ENCODE measurements at places on chromosomes 11 and 22.

DNA sequence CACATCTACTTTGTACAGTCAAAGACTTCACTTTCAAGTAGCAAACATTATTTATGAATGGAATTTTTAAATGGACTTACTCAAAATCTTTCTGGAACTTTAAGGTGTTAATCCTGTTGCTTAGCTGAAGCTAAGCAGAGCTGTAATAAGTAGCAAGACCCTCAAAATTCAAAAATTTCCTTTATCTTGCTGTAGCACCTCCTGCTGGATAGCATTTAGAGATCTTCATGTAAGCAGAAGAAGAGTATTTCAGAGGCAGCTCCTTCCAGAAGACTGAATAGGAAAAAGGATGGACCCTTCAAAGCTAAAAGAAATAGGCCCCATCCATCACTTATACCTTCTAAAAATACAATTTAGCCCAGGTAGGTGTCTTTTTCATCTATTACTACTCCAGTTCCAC lies 3.4 kb downstream of the PHF21A start:
- no peak for DNase-seq

GRCh38 chr11:34583818-34584217 lies 37.1 kb upstream of the EHF start:
- no peak for DNase-seq

DNA sequence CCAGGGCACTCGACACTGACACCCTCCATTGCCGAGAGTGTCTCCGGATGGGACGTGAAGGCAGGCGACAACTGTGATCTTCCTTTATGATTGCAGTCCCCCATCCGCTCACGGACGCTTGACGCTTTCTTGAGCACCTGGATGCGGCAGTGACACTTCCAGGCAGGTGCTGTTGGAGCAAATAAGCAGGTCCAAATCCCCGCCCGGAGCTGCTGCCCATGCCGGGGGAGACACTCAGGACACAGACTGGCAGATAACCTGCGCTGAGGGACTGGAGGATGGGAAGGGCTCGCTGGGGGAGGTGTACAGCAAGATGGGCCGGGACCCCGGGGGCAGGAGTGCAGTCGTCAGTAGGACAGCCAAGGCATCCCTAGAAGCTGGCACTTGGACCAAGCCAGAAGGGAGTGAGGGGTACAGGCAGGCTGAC lies 1403.5 kb downstream of the BRD1 start:
- no peak for DNase-seq

DNA sequence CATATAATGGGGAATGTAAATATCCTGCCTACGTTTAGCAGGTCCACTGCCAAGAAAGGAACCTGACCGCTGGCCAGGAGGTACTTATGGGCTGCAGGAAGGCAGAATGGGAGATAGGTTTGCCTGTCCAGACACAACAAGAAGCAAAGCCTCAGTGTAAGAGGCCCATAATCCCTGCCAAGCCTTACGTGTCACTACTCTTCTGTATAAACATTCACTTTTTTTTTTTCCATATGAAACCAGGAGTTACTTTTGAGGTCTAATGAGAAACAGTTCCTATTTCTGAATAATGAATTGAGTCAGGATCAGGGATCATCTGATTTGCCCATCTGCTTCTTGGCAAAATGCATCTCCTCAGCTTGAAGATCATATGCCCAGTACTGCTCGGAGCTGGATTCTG lies 230.2 kb downstream of the NTM start:
- no peak for DNase-seq

GRCh38 chr11:110297726-110298300 lies 1.4 kb upstream of the RDX start:
- DNase-seq: no peak

DNA sequence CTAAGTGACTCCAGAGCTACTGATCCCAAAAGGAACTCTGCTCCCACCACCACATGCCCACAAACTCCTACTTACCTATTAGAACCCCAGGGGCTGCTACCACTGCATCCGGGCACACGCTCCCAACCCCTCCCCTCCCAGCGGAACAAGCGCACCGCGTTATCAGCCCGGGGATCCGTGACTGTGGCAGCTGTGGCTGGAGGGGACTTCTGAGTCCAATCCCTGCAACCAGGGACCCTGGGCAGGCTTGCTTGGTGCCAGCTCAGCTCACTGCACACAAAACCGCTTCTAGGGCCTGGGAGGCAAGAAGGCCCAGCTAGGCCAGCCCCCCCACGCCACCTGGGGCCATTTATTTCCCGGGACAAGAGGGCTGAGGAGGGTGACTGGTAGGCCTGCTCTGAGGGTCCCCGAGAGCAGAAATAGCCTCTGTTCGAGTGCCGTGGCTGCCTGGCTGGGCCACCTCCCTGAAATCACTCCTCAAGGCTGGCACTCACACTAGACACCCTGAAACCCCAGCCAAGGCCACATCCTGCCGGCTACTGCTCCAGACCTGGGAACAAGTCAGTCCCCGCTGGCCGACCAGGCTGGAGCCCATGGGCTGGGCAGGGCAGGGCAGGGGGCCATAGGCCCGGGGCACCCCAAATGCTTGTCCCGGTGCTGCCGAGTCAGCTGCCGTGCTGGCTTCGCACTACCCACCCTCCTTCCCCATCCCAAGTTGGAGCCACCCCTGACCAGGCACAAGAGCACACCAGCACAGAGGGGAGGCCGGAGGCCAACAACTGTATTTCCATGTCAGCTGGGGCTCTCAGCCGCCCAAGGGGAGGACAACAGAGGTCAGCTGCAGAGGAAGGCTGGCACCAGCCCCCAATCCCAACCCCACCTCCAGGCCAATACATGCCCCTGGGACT lies 1.9 kb upstream of the IFITM10 start:
- DNase-seq: no peak

GRCh38 chr11:119115484-119116234 lies 5.7 kb upstream of the HINFP start:
- DNase-seq: no peak

DNA sequence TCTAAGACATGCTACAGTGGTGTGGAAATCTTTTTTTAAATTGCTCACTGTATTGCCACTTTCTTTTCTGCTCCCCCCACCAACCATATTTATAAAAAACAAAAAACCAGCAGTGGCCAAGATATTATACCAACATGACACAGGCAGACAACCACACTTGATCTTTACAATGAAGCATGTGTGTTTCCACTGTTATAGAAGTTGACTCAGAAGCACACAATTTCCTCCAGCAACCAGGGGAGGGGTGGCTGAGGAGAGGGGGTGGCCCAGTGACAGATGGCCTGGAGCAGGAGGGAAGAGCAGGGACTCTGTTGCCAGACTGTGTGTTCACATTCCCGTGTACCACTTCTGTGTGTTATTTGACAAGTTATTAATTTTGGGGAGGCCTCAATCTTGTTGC lies 14.8 kb downstream of the CD59 start:
- DNase-seq: peak; percentile 43

DNA sequence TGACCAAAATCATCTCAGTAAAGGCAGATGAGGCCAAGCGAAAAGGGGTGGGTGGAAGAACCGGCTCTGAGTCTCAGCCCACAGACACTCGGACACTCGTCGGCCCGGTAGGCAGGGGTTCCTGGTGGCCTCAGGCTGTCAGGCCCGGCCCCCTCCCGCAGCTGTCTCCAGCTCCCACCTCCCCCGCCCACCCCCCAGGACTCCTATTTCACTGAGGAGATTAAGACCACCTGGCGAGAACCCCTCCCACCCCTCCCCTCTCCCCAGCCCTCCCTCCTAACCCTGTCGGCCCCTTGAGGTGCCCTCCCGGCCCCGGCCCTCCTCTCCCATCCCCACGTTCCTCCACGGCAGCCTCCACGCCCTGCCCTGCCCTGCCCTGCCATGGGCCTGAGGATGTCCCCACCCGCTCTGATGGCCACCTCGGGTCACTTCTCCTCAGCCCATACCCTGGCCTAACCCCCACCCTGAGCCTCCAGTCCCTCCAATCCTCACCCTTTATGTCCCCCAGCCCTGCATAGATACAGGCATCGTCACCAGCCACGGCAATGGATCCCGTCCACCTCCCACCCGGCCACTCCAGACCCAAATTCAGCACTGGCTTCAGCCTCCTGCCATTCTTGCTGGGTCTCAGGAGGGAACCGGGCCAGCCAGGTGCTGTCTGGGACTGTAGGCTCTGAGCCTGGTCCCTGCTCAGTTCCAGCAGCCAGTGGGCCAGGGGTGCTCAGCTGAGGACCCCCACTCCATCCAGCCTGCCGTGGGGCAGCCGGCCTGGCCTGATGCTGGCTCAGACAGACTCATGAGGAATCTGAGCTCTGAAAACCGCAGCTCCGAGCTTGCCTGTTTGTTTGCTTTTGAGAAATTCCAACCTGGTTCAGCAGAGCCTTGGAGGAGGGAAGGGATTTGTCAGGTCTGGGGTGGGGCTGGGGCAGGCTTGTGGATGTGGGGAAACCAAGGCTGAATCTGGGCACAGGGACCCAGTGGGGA lies 9.8 kb upstream of the TBX1 start:
- DNase-seq: no peak

- peak; percentile 58 for DNase-seq
These were observed 39.2 kb upstream of the SLC36A4 start for GRCh38 chr11:93236741-93237675.

DNA sequence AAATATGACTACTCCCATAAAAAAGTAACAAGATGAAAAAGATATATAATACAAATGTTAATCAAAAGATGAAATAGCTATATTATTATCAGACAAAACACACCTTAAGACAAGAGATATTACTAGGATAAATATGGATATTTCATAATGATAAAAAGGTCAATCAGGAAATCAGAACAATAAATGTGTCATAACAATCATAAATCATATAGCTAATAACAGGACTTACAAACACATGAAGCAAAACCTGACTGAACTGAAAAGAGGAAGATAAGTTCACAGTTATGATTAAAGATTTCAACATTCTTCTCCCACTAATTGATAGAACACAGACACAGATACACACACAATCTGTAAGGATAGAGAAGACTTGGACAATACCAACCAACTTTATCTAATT lies 47.2 kb downstream of the EIF3M start:
- DNase-seq: no peak

GRCh38 chr11:35145271-35145670 lies 6.3 kb downstream of the CD44 start:
- no peak for DNase-seq

DNA sequence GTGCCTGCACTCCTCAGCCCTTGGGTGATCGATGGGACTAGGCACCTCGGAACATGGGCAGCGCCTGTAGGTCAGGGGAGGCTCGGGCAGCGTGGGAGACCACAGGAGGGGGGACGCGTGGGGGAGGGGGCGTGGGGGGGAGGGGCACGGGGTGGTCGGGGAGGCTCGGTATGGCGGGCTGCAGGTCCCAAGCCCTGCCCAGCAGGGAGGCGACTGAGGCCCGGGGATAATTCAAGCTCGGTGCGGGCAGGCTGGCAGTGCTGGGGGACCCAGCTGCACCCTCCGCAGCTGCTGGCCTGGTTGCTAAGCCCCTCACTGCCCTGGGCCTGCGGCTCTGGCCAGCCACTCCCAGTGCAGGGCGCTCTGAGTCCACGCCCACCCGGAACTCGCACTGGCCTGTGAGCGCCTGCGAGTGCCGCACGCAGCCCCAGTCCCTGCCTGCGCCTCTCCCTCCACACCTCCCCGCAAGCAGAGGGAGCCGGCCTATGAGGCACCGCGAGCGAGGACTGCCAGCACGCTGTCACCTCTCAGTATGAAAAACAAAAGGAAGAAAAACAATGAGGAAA lies 1698.3 kb upstream of the RAG2 start:
- no peak for DNase-seq

- DNase-seq: no peak
These were observed 117.1 kb downstream of the MRTFA start for GRCh38 chr22:40519284-40519947.

DNA sequence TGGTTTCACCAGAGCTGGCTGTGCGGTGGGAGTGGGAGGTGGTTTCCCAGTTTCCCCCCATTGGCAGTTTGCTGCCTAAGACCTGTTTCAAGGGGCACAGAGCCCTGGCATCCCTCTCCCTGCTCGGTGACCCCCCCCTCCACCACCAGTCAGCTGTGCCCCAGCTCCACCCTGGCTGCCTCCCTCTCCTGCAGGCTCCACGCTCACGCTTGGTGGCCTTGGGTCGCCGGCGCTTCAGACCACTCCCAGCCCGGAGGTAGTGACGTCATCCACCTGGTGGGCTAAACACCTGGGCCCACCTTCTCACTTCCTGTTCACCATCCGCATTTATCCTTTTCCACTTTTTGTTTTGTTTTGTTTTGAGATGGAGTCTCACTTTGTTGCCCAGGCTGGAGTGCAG lies 7.8 kb downstream of the GAL start:
- no peak for DNase-seq

DNA sequence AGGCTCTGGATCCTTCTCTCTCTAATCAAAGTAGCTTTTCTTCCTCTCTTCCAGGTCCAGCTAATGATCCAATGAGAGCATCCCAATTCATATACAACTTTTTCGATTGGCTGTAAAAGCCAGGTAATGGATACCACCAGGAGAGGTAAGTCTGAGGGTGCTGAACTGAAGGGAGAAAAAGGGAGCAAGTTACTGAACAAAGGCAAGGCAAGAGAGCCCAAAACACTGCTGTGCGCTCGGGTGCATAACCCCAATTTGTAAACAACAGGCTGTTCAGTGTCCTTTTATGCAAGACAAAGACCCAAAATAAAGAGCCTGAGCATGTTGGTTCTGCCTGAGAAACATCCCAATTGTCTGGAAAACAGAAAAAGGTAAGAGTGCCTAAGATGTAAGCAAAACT lies 260.1 kb downstream of the DCDC1 start:
- DNase-seq: no peak

DNA sequence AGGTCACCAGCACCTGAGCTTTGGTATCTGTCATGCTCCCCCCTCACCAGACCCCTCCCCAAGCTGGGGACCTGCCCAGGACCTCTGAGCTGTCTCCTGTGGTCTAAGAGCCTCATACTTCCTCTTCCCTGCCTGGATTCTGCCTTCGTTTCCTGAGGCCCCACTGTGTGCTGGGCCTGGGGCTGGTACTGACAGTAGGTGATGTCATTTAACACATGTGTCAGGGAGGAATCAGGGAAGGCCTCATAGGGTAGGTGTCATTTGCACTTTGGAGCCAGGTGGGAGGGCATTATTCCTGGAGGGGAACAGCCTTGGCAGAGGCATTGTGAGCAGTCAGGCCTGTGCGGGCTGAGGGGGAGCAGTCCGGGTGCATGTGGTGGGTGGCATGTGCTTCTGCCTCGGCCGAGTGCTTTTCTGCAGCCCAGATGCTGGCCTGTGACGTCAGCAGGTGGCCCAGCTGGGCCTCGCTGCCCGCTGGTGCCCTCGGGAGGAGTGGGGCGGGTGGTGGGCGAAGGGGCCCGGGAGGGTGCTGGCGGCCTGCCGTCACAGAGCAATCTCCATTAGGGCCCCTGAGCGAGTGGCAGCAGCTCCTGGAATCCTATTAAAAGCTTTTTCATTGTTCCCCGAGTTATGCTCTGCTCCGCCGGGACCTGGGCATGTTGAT lies 9.1 kb downstream of the FLRT1 start:
- no peak for DNase-seq

- DNase-seq: no peak
These were observed 24.7 kb downstream of the PLEKHA7 start for GRCh38 chr11:16989554-16989953.
